ENCODE measurements at places on chromosomes 3 and 15. TPM values are rescaled to one million over a fixed set of nuclear protein-coding genes. Genes with fewer than 3 reads are reported as not detected.

- H3K4me1 ChIP-seq = peaks cover 89% of the 10 kb centered on the region
- H3K4me3 ChIP-seq = no peak overlapping the region
- no peak for DNase-seq
- H3K27ac ChIP-seq = peak overlapping the region; percentile 31
- H3K36me3 ChIP-seq = no peaks in the 10 kb centered on the region
These were observed 4.3 kb downstream of the TBC1D2B start for GRCh38 chr15:78073046-78073787.

Gene EEF1AKMT4
- 1.1 TPM for total RNA-seq

DNA sequence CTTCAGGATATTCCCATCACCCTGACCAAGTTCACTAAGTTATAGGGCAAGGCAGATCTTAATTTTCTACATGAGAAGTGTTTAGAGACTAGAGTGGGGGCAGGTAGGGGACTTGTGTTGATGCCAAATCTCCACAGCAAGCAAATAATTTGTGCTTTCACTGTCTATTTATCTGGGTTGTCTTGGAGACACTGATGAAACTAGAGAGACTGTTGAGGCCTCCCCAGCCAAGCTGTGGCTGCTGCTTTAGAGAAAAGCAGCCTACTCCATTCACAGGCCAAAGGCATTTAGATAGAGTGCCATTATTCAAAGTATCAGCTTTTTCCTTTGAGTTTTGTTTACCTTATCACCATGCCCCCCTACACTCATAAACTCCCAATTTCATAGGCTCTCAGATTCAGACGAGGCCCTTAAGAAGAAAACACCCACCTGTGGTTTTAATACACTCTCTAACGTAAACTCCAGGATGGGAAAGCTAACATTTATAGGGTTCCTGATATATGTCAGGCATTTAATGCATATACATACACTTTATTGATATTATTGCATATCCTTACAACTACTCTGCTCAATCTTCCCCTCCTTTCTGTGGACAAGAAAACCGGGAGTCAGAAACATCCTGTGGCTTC lies 130.4 kb upstream of the FOXB1 start:
- no peaks in the 10 kb centered on the region for H3K36me3 ChIP-seq
- no peak overlapping the region for H3K4me3 ChIP-seq
- H3K27ac ChIP-seq = no peak overlapping the region
- peaks cover 46% of the 10 kb centered on the region for H3K27me3 ChIP-seq
- no peak for DNase-seq

Gene DUOXA2
- total RNA-seq = not detected

- H3K4me3 ChIP-seq = no peak overlapping the region
- H3K36me3 ChIP-seq = no peaks in the 10 kb centered on the region
- no peaks in the 10 kb centered on the region for H3K27me3 ChIP-seq
- H3K4me1 ChIP-seq = peaks cover 8% of the 10 kb centered on the region
- no peak for DNase-seq
- no peak overlapping the region for H3K27ac ChIP-seq
These were observed 313.6 kb upstream of the LMCD1 start for GRCh38 chr3:8187996-8188395.

Gene GHSR
- not detected for total RNA-seq

Gene SH2D7
- not detected for total RNA-seq

DNA sequence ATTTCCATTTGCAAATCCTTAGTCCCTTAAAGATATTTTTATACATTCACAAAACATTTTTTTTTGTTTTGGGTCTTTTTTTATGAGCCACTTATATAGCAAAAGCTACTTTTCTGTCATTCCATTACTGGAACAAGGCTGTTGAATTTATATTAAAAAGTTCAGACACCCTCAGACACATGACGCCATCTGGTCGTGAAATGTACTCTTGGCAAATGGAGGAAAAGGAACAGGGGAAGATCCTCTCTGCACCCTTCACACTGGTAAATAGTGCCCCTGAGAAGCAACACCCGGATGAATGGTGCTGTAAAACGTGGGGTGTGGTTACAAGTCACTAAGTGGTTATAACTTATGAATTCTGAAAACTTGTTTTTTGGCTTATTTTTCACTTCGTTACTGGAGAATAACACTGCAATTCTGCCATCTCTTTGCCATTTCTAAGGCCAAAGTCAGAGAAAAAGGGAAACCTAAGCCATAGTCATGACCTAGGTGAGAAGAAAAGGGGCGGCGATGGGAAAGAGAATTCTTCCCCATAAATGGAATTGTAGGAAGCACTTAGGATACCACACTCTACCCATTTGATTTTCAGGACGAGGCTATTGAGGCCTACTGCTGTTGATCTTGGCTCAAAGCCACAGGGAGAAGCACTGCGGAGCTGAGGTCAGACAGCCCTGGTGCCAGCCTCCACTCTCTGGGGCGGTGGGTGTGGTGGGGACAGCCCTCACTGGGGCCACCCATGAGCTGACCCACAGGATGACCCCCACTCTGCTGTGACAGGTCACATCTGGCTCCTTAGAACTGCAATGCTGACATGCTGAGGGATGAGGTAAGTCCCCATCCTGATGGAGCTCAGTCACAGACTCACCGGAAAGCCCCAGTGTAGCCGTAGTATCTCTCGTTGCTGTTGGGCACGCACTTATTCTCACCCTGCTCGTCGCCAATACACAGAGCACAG lies 21.9 kb downstream of the LTF start:
- H3K36me3 ChIP-seq = peaks cover 6% of the 10 kb centered on the region
- no peak overlapping the region for H3K4me3 ChIP-seq
- peak; percentile 24 for DNase-seq
- no peaks in the 10 kb centered on the region for H3K4me1 ChIP-seq

Gene TOP2B
- 126 TPM for total RNA-seq

Gene SHC4
- 1.7 TPM for total RNA-seq

DNA sequence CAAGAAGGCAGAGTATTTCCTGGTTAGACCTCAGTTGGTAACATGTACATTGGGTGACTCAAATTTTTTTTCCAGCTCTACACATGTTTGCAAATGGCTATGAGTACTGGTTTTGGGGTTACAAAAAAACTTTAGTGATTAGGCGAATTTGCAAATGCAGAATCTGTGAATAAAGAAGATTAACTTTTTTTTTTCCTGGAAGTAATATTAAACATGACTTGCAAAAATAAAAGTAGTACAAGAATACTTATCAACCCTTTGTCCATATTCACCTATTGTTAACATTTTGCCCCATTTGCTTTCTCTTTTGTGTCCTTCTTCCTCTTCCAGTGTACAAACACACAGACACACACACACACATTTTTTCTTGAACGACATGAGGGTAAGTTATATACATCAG lies 47.6 kb upstream of the RYK start:
- H3K27ac ChIP-seq = no peak overlapping the region
- H3K36me3 ChIP-seq = no peaks in the 10 kb centered on the region
- DNase-seq = no peak
- no peak overlapping the region for H3K4me3 ChIP-seq
- peaks cover 7% of the 10 kb centered on the region for H3K4me1 ChIP-seq
